ENCODE measurements at places on chromosomes 13 and 19.

DNA sequence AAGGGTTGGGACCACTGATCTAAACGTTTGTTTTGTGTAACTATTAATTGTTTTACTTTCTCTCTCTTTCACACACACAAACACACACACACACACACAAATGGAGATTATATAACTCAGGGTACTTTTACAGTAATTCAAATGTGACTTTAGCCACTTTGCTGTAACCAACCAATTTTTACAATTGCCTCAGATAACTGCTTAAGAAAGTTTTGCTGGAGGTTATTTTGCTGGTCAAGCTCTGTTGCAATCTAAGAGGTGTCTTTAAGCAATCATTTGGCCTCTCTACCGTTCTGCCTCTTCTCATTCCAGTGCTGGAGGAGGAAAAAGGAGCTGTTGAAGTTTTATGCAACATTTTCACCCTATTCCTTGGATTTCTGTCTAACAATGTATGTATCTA lies 63.0 kb downstream of the TBC1D4 start:
- no peak for DNase-seq

- DNase-seq = no peak
These were observed 17.7 kb upstream of the POU4F1 start for GRCh38 chr13:78620936-78621470.

DNA sequence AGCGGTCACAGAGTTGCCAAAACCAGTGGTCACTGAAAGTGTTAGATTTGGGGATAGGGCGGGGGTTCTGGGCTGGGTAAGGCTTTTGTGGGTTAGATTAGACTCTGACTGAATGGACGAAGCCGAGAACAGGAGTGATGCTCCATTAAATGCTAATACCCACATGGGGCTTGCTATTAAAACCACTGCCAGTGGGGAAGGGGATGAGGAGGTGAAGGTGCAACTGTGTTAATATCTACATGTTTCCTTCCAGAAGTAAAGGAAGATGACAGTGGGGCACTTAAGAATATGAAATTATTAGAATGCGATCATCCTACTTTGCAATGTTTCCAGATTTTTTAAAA lies 573 bp upstream of the ZNF614 start:
- DNase-seq = no peak

- DNase-seq = peak; percentile 69
These were observed 77.3 kb upstream of the KL start for GRCh38 chr13:32938907-32939306.

DNA sequence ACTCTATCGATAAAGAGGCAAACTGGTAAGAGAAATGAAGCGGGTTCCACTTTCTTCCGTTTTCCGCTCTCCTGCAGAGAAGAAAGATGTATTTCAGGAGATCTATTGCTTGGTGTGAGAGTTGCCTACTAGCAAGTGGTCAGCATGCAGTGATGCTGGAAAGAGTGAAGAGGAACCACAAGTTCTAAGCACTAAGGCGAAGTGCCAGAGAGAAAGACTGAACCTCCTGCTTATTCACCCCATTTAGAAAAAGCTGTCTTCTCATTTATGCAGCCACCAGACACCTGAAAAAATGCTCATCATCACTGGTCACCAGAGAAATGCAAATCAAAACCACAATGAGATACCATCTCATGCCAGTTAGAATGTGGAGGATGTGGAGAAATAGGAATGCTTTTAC lies 78.7 kb upstream of the GPC6 start:
- peak; percentile 10 for DNase-seq

DNA sequence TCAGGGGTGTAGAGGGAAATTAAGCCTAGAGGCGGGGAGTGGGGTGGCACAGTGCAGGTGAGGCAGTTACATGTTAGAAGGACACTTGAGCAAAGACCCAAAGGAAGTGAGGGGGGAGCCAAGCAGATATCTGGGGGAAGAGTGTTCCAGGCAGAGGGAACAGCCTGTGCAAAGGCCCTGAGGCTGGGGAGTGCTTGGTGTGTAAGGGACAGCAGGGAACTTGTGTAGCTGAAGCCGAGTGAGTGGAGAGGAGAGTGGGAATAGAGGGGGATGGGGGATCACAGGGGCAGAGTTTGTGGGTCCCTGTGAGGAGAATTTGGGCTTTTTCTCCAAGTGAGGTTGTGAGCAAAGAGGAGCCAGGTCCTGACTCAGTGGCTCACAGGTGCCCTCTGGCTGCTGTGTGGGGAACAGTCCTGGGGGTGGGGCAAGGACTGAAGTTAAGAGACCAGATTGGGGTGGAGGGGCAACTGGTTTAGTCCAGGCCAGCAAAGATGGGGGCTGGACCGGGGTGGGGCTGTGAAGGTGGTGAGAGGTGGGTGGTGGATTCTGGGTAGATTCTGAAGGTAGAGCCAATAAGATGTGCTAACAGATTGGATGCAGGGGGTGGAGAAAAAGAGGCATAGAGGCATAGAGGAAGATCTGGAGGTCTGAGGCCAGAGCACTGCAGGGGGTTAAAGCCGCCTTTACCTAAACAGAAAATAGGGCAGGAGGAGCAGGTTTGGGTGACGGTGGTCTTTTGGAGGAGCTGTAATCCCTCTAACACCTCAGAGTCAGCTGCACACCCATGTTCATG lies 75.3 kb downstream of the CACNA1A start:
- peak; percentile 26 for DNase-seq

DNA sequence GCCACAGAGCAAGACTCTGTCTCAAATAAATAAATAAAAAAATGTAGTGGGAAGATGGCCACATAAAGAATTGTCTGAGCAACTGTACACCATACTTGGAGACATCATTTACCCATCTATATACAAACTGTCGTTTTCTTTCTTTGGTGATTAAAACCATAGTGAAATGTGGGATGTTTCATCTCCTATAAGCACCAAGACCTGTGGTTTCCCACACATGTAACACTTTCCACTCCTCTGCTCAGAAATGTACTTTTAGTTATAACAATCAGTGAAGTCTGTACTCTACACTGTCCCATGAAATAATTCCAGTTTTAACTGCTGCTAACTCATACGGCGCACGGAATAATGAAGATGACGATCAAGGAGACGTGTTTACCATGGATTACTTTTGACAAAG lies 18.3 kb downstream of the PDCD5 start:
- no peak for DNase-seq

DNA sequence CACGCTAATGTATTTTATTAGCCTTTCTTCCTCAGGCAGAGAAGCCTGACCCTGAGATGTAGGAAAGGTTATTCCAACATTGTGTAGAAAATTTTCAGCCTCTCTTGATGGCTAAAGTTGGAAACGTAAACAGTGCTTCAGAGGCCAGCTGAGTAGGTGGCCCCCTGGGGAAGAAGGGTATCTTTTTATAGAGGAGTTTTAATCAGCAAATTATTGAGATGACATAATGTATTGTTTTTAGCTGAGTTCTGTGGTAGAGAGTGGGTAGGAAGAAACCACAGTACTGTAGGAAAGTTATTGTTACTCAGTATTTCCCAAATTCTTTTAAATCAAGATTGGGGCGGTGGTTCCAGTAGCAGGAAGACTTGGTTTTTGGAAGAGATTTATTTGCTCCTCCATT lies 268.8 kb downstream of the DLEU7 start:
- DNase-seq = no peak

DNA sequence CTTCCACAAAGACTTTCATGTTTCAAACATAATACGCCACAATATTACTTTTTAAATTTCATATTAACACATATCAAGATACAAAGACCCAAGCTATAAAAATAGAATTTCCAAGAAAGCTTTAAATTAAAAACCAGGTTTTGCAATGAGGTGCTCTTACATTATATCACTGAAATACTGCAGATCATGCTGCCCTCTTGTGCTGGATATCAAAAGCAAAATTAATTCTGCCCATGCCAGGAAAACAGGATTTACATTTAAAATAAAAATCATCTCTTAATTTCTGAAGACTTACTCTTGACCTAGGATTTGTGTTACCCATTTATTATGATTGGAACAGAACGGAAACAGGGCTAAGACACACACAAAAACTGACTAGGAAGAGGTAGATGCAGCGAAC lies 145.0 kb downstream of the ABCC4 start:
- peak; percentile 9 for DNase-seq

DNA sequence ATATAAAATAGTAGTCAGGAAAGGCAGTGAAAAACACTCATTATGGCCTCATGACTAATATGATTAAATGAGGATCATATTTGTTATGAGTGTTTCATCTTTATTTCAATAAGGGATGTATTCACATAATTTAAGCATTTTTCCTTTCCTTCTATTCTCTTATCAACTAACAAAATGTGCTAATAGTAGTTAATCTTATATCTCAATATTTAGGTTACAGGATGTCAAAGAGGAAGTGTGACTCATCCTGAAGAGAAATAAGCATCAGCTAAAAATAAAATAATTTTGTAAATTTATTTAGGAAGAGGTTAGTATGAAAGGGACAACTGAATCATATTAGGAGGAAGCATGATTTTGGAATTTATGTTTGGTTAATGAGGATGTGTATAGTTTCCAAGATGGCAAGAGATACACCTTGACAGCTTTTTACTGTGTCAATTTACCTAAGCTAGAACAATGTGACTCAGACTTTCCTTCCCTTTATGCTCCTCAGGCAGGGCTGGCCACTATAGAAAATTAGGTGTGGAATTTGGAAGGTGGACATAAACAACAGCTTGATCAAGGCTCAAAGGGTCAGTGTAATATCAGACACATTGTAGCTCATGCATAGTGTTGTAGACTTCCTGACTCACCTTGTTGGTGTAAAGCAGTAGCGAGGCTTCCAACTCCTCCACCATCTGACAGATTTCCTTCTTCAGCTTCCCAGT lies 172.7 kb downstream of the SLITRK1 start:
- peak; percentile 7 for DNase-seq

GRCh38 chr13:96792188-96792587 lies 202.1 kb downstream of the OXGR1 start:
- DNase-seq = no peak

- DNase-seq = no peak
These were observed 24.9 kb downstream of the SLC8A2 start for GRCh38 chr19:47446534-47447469.

DNA sequence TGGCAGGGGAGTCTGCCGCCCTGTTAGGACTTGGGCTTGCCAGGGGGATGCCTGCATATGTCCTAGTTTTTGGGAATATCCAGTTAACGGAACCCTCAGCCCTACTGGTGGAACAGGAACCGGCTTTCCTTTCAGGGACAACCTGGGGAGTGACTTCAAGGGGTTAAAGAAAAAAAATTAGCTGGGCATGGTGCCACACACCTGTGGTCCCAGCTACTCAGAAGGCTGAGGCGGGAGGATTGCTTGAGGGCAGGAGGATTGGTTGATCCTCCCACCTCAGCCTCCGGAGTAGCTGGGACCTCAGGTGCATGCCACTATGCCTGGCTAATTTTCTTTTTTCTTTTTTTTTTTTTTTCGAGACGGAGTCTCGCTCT lies 22.5 kb downstream of the LDLR start:
- DNase-seq = no peak

GRCh38 chr19:39502640-39503417 lies 4.1 kb downstream of the DLL3 start:
- DNase-seq = peak; percentile 14

DNA sequence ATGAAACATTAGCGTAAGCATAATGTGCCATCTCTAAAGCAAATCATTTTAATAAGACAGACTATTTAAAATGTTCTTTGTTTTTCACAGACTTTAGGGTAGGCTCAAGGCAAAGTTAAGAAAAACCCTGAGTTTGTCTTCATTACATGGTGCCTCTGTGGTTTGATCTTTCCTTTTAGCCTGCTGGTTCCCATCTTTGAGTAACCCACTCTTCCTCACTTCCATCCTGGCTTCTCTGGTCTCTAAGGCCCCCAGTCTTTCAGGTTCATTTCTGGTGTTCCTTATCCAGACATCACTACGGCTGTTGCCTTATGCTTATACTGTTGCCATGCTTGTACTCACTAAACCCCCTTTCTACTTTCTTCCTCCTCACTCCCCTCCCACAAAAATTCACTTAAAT lies 38.4 kb downstream of the DACH1 start:
- DNase-seq = no peak

DNA sequence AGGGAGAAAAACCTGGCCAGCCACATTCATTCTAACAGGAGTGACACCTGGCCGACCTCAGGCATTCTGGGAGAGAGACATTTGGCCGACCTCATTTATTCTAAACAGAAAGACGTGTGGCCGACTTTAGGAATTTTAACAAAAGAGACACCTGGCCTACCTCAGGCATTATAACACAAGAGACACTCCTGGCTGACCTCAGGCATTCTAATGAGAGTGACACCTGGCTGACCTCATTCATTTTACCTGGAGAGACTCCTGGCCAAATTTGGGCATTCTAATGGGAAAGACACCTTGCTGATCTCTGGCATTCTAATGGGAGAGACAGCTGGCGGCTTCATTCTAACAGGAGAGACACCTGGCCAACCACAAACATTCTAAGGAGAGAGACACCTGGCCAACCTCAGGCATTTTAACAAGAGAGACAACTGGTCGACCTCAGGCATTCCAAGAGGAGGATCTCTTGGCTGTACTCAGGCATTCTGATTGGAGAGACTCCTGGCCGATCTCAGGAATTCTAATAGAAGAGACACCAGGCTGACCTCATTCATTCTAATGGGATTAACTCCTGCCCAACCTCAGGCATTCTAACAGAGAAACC lies 1353.9 kb downstream of the UQCRFS1 start:
- DNase-seq = no peak

DNA sequence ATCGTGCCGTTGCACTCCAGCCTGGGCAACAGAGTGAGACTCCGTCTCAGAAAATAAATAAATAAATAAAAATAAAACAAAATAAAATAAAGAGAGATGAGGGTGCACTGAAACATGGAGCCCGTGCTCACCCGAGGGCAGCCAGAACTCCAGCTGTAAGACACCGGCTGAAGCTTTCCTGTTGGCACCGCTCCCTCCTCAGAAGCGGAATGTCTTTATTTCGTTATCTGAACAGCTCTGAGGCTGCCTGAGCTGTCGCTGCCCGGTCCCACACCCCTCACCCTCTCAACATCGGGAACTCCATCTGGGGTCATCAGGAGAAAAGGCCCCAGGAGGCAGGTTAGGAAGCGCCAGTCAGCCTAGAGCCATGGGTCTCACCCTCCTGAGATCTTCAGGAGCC lies 24.4 kb downstream of the ZNF787 start:
- no peak for DNase-seq

- peak; percentile 77 for DNase-seq
These were observed 9.8 kb downstream of the PARP4 start for GRCh38 chr13:24502533-24503378.

DNA sequence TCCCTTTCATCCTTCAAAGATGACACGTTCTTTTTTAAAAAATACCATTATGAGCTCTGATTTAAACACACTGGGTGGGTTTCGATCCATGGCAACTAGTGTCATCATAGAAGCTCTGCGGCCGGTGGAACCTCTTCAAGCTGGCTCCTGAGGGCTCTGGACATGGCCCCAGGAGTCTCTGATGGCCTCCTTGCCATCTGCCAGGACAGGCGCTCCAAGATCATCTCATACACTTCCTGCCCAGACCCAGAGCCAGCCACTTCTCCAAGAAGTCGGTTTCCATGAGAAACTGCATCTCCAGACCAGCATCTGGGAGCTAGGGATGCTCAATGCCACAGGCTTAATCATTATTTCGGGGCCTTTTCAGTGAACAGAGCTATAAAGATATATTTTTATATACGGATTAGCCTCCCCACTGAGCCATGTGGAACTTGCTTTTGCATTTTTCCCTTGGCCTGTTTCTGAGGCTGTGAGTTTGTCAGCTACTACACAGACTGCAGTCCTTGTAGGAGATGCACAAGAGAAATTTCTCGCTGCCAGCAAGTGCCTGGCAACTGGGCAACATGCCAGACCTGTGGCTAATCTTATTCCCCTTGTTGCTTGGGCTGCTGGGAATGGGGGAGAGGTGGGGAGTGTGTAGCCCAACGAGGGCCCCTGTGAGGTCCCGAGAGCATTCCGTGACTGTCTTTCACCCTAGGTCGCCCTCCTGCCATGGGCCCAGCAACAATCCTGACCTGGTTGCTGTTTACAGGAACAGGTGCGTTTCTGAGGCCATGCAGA lies 15.9 kb downstream of the SUGP1 start:
- no peak for DNase-seq
